ENCODE measurements at places on chromosomes 16 and 17.
A peak's percentile ranks its signal among the peaks of the same experiment; 100 is the strongest.

DNA sequence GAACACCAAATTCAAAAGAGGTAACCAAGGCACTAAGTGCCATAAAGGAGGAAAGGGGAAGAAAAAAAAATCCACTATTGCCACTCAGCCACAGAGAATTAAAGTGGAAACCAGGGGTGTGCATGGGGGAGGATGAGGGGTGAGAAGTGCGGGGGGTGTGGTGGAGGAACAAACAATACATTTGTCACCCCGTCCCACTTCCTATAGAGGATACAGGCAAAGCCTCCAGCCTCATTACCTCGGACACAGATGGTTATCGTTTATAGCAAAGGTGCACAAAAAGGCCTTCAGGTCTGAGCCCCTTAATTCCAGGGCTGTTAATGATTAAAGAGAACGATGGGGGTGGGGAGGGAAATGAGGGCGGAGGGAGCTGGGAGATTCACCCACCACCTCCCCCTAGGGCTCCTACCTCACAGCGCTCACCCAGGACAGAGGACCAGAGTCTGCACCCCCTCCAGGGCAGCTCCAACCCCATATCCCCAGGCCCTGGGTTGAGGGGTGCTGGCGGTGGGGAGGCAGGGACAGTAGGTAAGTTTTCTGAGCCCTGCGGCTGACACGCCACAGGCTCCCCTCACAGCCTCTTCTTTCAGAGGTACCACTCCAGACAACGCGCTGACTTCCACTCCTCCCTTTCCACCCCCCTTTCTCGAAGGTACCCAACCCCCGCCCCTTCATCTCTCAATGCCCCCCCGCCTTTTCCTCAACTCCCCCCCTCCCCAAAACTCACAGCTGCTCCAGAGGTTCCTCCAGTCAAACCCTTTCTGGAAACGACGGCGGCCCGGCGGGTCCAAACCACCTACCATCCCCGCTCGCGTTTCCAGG, 470 bp downstream of the DCUN1D3 start:
- peaks cover 63% of the 10 kb centered on the region for H3K4me1 ChIP-seq
- H3K4me3 ChIP-seq = peak overlapping the region; percentile 93
- no peaks in the 10 kb centered on the region for H3K27me3 ChIP-seq
- H3K36me3 ChIP-seq = peaks cover 49% of the 10 kb centered on the region
- H3K27ac ChIP-seq = peak overlapping the region; percentile 98

GRCh38 chr17:4170639-4171280, 27.8 kb downstream of the CYB5D2 start:
- DNase-seq = no peak
- H3K36me3 ChIP-seq = peaks cover 66% of the 10 kb centered on the region
- no peak overlapping the region for H3K27ac ChIP-seq

GRCh38 chr17:81125573-81126081, 39.7 kb upstream of the PVALEF start:
- H3K4me1 ChIP-seq = no peaks in the 10 kb centered on the region
- H3K36me3 ChIP-seq = no peaks in the 10 kb centered on the region
- H3K4me3 ChIP-seq = no peak overlapping the region
- DNase-seq = no peak
- H3K27me3 ChIP-seq = no peaks in the 10 kb centered on the region

- peaks cover 13% of the 10 kb centered on the region for H3K4me1 ChIP-seq
- no peak overlapping the region for H3K27ac ChIP-seq
- peaks cover 2% of the 10 kb centered on the region for H3K36me3 ChIP-seq
- no peak for DNase-seq
- no peak overlapping the region for H3K4me3 ChIP-seq
- no peaks in the 10 kb centered on the region for H3K27me3 ChIP-seq
Observed at GRCh38 chr16:17170435-17170834, 300.3 kb downstream of the XYLT1 start.

DNA sequence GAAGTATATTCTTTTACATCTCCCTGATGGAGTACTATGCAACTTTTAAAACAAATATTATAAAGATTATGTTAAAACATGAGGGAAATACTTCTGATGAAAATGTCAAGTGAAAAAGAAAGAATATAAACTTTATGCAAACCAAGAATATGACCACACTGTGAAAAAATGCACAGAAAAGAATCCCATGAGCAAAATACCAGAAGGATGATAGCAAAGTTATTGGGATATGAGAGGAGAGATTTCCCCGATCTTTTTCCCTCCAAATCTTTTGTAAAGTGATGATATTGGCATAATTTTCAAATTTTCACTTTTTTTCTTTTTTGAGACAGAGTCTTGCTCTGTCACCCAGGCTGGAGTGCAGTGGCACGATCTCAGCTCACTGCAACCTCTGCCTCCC, 36.6 kb upstream of the SMURF2 start:
- H3K36me3 ChIP-seq = no peaks in the 10 kb centered on the region
- no peaks in the 10 kb centered on the region for H3K4me1 ChIP-seq
- no peaks in the 10 kb centered on the region for H3K27me3 ChIP-seq
- DNase-seq = no peak

DNA sequence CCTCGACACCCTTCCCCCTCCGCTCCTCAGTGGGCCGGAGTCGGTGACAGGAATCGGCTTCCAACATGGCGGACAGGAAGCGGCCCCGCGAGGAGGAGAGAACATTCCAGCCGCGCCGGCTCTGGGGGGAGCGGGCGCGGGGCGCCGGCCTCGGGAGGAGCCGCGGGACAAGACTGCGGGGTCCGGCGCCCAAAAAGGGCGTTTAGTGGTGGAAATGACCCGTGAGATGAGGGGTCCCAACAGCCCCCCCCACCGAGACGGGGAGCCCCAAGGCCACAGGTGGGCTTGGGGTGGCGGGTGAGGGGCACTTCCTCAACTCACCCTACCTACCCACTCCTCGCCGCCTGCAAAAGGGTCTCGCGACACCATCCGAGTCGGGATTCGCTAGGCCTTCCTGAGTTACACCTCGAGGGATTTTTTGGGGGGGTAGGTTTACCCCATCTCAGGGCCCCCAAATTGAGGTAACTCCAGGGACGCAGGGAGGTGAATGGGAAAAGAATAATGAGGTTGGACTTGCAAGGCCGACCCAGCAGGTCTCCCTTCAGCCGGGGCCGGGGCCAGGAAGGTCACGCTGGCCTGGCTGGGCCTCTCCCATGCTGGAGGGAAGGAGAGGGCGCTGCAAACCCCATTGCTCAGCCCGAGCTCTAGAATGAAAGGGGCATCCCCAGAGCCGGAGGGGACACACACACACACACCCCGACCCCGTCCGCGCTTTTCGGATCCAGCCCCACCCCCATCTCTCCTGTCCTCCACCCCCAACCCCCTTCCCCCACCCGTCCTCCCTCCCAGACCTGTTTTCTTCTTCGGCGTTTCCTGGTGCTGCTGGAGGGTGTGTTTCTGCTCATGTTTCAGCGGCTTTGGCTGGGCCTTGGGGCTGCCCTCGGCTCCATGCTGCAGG, 707 bp downstream of the NUFIP2 start:
- peaks cover 36% of the 10 kb centered on the region for H3K36me3 ChIP-seq
- H3K4me1 ChIP-seq = peaks cover 35% of the 10 kb centered on the region
- H3K4me3 ChIP-seq = peak overlapping the region; percentile 100
- H3K27me3 ChIP-seq = no peaks in the 10 kb centered on the region

GRCh38 chr17:28398280-28398981, 7.6 kb downstream of the SLC46A1 start:
- no peak overlapping the region for H3K4me3 ChIP-seq
- H3K4me1 ChIP-seq = no peaks in the 10 kb centered on the region
- H3K27ac ChIP-seq = no peak overlapping the region
- no peak for DNase-seq
- H3K36me3 ChIP-seq = peaks cover 12% of the 10 kb centered on the region

GRCh38 chr17:82582213-82582612, 62.7 kb downstream of the FOXK2 start:
- no peak for DNase-seq
- no peaks in the 10 kb centered on the region for H3K27me3 ChIP-seq
- no peak overlapping the region for H3K27ac ChIP-seq

DNA sequence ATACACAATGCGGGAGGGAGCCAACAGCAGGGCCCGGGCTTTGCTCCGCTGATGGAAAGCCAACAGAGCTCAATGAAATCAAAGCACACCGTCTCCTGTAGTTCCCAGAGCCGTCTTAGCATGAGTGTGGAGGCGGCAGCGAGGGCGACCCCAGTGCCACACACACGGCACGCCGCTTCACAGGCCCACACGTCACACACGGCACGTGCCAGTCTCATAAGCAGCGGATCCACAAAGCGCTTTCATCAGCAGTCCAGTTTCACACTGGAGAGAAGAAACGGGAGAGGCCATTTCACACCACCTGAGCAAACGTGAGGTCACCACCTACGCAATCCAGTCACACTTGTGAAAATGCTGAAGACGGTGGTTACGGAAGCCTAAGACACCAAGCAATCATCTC, 34.8 kb downstream of the CYB5D2 start:
- H3K4me3 ChIP-seq = no peak overlapping the region
- H3K36me3 ChIP-seq = peaks cover 59% of the 10 kb centered on the region
- DNase-seq = peak; percentile 12
- H3K4me1 ChIP-seq = peaks cover 48% of the 10 kb centered on the region
- H3K27ac ChIP-seq = no peak overlapping the region

DNA sequence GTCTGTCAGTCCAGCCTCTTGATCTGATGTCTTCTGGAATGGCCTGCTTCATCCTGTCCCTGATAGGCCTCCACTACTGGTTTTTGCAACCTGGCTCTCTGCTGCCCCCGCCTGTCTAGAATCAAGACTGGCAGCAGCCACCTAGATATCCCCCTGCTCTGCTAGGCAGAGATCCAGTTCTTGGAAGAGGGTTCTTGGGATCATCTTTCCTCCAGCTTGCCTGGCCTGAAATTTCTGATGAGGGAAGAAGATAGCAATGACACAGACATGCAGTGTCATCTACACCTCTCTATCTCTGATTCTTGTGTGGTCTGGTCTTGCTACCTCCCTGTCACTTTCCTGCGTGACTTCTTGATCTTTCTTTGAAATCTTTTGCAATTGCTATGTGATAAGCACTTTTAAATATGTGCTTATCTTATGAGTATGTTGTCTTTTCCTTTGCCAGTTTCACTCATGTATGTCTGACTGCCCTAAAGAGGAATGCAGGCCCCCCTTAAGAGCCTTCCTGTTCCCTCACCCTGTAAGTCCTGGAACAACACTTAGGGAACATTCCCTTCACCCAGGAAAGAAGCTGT, 20.3 kb upstream of the NFATC3 start:
- no peak overlapping the region for H3K4me3 ChIP-seq
- peaks cover 50% of the 10 kb centered on the region for H3K36me3 ChIP-seq
- DNase-seq = peak; percentile 85
- H3K27ac ChIP-seq = peak overlapping the region; percentile 79

DNA sequence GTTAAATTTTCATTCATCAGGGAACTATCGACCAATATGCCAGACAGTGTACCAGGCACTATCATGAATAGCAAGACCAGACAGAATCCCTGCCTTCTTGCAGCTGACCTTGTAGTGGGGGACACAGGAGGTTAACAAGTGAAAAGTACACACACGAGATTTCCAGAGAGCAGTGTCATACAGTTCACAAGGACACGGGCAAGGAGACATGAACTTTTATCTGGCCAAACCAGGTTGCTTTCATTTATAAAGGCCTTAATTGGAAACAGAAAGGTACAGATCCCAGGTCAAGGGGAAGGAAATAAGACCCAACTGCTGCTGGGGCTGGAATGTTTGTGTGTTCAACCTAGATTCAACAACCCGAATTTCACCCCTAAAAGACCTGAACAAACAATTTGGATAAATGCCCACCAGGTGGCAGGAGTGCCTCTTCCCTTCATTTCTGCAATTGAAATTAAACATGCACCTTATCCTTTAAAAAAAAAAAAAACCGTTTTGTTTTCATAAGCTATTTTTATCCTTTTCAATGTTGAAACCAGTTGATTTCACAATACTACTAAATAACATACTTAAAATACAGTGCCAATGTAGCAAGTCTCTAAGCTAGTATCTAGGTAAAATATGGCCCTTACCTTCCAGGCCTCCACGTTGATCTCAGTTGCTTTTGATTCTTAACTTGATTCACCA, 65.9 kb downstream of the EMP2 start:
- peak; percentile 66 for DNase-seq
- H3K4me3 ChIP-seq = no peak overlapping the region
- no peaks in the 10 kb centered on the region for H3K36me3 ChIP-seq
- H3K4me1 ChIP-seq = peaks cover 14% of the 10 kb centered on the region
- H3K27me3 ChIP-seq = peaks cover 2% of the 10 kb centered on the region
- H3K27ac ChIP-seq = no peak overlapping the region

DNA sequence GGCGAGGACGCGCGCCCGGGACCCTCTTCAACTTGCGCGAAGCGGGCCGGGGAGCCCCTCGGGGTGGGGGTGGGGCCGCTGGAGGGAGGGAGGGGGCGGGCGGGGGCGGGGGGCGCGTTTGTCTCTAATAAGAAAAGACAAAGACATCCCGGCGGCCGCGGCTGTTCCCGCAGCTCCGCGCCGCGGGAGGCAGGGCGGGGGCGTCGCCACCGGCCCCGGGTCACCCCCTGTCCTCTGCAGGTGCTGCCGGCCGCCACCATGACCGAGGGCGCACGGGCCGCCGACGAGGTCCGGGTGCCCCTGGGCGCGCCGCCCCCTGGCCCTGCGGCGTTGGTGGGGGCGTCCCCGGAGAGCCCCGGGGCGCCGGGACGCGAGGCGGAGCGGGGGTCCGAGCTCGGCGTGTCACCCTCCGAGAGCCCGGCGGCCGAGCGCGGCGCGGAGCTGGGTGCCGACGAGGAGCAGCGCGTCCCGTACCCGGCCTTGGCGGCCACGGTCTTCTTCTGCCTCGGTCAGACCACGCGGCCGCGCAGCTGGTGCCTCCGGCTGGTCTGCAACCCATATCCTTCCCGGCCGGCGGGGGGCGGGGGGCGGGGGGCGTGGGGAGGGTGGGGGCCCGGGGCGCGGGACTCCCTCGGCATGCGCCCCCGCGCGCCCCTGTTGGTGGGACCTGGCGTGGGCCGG, 714 bp downstream of the CACNA1H start:
- DNase-seq = peak; percentile 13
- H3K36me3 ChIP-seq = no peaks in the 10 kb centered on the region
- H3K4me3 ChIP-seq = no peak overlapping the region
- H3K27me3 ChIP-seq = peaks cover 13% of the 10 kb centered on the region
- H3K27ac ChIP-seq = no peak overlapping the region

- DNase-seq = no peak
- peaks cover 2% of the 10 kb centered on the region for H3K36me3 ChIP-seq
- no peak overlapping the region for H3K27ac ChIP-seq
- no peak overlapping the region for H3K4me3 ChIP-seq
Observed at GRCh38 chr16:54123766-54124165, 162.8 kb downstream of the IRX3 start.

- peak overlapping the region; percentile 99 for H3K27ac ChIP-seq
- H3K36me3 ChIP-seq = peaks cover 64% of the 10 kb centered on the region
Observed at GRCh38 chr16:57001026-57001679, 11.8 kb downstream of the NLRC5 start.

GRCh38 chr17:76241691-76242255, 1.5 kb upstream of the RNF157 start:
- no peaks in the 10 kb centered on the region for H3K27me3 ChIP-seq
- H3K4me3 ChIP-seq = peak overlapping the region; percentile 82
- peak overlapping the region; percentile 93 for H3K27ac ChIP-seq
- H3K36me3 ChIP-seq = peaks cover 6% of the 10 kb centered on the region

DNA sequence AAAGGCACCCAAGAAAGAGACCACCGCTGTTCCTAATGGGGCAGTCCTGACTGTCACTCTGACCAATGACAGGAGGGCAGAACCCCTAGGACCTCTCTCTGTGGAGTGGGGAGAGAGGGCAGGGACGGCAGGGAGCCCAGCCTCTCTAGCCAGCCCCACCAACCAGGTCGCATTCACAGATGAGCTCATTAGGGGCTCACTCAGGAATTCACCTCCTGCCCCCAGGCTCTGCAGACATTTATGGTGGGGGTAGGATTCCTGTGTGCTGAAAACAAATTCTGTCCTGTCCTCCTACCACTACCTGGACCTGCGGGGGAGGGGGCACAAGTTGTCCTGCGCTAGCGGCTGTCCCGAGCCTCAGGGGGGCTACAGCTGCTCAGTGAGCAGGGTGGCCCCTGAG, 27.7 kb upstream of the GPRC5C start:
- no peaks in the 10 kb centered on the region for H3K4me1 ChIP-seq
- no peaks in the 10 kb centered on the region for H3K27me3 ChIP-seq
- H3K4me3 ChIP-seq = no peak overlapping the region
- H3K36me3 ChIP-seq = no peaks in the 10 kb centered on the region
- no peak overlapping the region for H3K27ac ChIP-seq
- DNase-seq = no peak

Measured in activated CD8-positive, alpha-beta T cell treated with anti-CD3 and anti-CD28 coated beads for 36 hours (primary cell).